SK-N-DZ (cell line): ENCODE measurements at places on chromosomes 6 and 20.

DNA sequence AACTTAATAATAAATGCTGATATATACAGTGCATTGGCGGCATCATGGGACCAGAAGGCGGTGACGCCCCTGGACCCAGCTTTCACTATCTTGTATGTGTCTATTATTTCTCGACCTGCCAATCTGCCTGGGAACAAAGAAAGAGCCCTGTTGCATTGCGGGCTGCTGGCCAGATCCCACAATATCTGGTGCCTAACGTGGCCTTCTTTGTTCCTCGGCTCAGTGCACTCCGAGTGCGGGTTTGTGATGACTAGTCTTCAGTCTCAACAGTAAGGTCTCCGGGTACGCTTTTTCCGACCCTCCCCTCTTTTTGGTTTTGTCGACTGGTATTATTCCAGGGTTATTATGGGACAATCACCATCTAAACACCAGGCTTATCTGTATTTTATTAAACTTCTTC lies 291.5 kb downstream of the TBC1D32 start:
- no peak for DNase-seq

DNA sequence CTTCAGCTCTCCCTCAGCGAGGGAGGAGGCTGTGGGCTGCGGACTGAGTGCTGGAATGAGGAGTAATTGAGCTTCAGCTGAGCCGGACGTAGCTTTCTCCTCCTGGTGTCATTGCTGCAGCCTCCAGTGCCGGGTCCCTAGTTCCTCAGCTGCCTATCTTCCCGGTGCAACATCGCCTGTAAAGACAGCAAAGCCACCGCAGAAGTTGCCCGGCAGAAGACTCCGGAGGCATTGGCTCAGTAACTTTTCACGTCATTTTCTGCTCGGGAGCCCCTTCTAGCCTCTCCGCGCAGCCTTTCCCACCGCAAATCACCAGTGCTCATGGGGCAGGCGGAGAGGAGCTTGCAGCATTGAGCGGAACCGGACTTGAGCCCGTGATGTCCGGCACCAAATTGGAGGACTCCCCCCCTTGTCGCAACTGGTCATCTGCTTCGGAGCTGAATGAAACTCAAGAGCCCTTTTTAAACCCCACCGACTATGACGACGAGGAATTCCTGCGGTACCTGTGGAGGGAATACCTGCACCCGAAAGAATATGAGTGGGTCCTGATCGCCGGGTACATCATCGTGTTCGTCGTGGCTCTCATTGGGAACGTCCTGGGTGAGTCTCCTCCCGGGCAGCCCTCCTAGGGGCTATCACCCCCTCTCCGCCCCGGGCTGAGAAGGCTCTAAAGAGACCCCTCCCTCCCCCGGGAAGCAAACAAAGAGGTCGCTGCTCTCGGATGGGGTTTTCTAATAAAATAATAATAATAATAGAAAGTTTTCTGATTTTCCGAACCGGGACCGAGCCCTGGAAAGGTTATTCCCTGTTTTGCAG lies at the start of gene HCRTR2:
HCRTR2 (plus strand) TSS at position 305 of the 816 bp plus-strand sequence; CDS start at position 378, 73 bp downstream.
- no peak for DNase-seq

DNA sequence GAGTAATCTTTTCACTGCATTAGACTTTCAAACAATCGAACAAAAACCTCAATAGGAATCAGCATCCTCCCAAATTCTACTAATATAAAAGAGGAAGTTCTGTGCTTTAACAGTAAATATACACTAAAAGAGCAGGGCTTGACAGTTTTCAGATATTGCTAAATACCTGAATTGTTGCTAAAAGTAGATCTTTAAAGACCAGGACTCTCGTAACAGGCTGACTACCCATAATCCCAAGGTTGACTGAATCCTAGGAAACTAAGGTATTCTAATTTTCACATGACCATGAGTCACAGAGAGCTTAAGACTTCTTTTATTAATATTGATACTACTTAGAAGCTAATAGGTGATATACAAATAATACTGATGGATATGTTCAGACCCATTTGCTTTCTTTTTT lies 10.1 kb downstream of the CD164 start:
- DNase-seq, result no peak

DNA sequence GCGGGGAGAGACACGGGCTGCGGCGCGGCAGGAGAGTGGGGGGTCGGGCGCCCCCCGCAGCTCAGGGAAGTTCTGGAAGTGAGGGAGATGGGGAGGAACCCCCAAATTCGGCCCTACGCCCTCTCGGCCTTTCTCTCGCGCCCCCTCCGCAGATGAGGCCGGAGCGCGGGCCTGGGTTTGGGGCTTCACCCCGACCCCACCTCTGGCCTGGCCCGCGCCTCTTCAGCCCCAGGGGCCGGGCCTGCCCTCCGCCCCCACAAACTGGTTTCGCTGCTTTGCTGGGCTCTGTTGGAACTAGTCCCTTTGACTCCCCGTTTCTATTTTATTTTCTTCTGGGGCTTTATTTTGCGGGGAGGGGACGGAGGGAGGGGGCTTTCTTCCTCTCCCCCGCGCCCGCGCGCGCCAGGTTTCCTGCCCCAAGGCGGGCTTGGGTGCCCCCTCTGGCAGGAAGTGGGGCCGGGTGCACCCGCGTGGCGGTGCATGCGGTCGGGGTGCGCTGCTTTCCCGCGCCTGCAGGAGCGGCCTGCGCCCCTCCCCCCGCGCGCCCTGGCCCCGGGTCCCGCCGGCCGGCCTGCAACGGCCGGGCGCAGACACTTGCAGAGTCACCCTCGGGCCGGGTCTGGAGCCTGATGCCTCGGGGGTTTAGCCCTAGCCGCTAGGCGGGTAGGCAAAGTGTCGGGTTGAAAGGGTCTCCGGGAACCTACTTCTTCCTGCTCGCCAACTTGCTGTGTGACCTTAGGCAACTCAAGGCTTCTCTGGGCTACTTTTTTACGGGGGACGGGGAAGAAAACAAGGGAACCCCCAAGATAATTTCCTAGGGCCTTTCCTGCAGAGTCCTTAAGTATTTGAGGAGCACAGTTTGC lies 1.3 kb downstream of the HMGA1 start:
- peak; percentile 74 for DNase-seq
